Small intestine (tissue), 16 donors: ENCODE measurements at places on chromosomes 1 and 21.

DNA sequence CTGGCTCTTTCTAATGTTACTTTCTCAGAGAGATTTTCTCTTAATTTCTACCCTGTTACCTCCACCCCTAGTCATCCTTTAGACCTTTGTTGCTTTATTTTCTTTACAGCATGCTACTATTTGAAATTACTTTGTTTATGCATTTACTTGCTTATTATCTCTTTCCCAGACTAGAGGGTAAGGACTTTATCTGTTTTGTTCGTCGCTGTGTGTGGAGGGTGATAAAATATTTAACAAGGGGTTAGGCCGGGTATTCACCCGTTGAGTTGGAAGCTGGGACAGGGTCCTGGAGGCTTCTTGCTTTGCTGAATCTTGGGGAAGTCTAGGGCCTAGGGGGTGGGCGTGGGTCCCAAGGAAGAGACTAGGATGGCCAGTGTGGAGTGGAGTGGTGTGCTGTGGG is 43.6 kb downstream of the CDC14A start:
- DNase-seq = no peak

GRCh38 chr1:6972399-6972798 is 187.1 kb downstream of the CAMTA1 start:
- DNase-seq = no peak

- no peak for DNase-seq
Measured at GRCh38 chr1:233700338-233700737, 86.4 kb downstream of the KCNK1 start.

DNA sequence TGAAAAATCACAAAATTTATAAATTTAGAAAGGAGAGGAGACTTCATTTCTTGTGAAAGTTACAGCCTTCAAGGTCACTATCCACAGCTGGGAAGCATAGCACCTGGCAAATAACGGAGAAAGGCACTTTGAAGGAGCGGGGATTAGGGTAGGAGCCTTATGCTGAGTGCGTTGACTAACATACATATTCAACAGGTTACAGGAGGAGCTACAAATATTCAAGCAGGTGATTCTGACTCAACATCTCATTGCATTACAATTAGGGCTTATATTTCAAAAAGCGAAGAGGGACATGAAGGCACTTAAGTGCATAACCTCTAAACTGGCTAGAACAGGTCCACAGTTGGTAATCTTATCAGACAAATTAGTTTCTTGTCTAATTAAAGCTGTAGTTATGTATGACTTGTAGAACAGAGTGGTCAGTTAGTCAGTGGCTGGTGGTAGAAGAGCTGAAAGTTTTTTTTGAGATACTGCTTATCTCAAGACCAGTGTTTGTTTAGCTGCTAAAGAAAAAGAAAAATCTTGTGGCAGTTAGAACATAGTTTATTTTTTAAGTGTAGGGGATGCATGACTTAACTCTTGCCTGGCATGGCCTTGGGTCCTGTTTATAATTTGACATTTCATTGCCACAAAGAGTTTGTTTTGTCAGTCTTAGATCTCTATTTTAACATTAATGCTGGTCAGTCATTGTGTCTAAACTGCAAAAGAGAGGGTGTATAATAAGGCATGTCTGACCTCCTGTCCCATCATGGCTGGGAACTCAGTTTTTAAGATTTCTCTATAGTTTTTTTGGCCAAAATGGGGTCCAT is 311.5 kb downstream of the DUSP10 start:
- DNase-seq = no peak

DNA sequence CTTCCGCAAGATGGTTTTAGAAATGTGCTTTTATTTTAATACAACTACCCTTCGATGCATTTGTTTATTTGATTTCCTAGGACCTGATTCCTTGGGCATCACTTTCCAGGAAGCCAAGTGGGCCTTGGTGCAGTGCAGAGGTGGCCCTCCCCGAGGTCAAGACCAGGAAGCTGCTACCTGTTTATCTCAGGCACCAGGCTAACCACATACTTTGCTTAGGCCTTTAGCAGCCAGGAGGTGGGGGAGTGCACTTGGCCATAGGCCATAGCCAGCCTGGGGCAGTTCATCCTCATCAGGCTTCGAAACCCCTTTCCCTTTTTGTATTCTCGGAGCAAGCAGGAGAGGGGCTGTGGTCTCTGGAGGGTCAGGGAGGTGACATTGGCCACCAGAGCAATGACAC is 45.4 kb downstream of the SMYD2 start:
- DNase-seq = no peak

- DNase-seq = peak; percentile 52
Measured at GRCh38 chr1:174898102-174898797, 101.5 kb upstream of the CACYBP start.

DNA sequence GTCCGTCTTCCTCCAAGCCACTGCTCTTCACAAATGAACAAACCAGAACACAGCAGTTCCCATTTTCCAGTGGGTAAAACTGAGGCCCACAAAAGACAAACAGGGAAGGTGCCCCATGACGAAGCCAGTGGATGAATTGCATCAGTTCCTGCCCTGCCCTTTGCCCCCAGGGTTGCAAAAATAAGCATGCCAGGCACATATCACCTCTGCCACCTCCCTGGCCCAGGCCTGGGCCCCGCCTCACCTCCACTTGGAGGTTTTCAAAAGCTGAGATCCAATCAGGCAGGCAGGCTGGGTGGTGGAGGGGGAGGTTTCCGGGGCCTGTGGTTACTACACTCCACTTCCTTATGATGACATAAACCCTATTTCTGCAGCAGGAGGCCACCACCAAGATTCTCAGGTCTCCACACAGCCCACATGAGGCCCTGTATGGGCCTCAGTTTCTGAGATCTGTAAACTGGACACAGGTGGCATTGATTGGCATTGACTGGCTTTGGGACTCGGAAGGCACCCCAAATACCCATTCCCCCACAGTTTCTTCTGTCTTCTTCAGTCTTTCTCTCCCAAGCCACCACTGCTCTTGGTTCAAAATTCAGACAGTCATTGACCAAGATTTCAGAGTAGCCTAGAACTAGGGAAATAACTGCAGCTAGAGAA is 4.1 kb downstream of the KIF21B start:
- DNase-seq = peak; percentile 90

DNA sequence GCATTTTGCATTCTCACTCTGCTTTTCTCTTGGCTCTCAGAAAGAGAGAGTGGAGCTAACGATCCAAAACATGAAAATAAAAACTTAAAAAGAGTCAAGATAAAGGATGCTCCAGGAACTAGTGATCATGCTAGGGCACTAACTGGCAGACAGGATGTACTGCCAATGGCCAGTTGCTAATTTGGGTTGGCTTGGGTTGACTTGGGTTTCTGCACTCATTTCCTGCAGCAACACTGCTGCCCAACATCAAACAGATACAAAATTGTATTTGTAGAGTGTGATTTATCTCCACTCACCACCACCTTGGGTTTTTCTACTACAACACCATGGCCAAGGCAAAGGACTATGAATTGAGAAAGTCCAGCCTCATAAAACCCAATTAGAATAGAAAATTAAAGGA is 662.3 kb upstream of the PTBP2 start:
- DNase-seq = no peak
